ENCODE measurements at places on chromosomes 2 and 18.

DNA sequence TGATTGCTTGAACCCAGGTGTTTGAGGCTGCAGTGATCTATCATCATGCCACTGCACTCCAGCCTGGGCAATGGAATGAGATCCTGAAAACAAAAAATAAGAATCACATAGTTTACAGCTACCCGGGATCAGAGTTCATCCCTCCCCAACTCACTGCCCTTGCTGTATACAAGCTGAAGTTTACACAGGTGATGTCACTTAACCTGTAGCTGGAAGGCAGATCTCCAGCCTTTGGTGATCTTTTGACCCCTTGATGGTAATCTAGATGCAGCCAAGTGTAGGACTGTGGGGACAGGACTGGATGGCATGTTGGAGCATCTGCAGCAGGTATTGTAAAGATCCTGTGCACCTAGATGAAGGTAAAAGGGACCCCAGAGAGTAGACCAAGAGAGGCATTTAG, 66.7 kb upstream of the SLC14A2 start:
- no peak for DNase-seq

GRCh38 chr2:8544171-8544785, 137.6 kb upstream of the ID2 start:
- no peak for DNase-seq

DNA sequence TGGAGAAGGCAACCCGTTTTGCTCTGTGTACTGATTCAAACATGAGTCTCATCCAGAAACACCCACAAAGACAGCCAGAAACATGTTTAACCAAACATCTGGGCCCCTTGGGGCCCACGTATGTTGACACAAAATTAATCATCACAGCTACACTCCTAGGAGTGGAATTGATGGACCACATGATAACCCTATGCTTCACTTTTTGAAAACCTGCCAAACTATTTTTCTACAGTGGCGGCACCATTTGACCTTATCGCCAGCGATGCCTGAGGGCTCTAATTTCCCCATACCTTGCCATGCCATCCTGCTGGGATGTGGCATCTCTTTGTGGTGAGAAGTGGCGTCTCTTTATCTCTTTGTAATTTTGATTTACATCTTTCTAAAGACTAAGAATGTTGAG, 38.5 kb downstream of the PSMG2 start:
- DNase-seq, result no peak

DNA sequence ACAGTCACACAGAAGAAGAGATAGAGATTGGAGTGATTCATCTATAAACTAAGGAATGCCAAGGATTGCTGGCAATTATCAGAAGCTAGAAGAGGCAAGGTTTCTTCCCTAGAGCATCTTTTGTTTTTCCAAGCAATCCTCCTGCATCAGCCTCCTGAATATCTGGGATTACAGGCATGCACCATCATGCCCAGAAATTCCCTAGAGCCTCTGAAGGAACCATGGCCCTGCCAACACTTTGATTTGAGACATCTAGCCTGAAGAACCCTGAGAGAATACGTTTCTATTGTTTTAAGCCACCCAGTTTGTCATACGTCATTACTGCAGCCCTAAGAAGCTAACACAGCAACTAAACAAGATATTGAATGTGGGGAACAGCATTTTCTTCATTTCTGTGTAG, 525.0 kb downstream of the ERBB4 start:
- DNase-seq, result no peak

GRCh38 chr18:50397023-50397422, 22.2 kb downstream of the SKA1 start:
- no peak for DNase-seq

DNA sequence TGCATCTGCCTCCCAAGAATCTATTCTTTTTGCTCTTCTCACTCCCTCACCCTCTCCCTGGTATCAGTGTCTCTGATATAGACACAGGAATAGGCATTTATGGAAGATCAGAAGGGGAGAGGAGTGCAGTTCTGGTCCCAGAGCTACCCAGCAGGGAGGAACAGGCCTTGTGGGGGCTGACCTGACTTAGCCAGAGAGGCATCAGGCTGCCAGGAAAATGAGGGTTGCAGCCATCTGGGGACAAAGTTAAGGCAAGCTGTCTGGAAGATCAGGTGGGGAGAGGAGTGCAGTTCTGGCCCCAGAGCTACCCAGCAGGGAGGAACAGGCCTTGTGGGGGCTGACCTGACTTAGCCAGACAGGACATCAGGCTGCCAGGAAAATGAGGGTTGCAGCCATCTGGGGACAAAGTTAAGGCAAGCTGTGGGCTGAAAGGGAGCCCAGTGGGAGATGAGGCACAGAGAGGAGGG, 69.9 kb upstream of the HK2 start:
- no peak for DNase-seq

GRCh38 chr2:55019526-55020258, 30.6 kb downstream of the RTN4 start:
- no peak for DNase-seq

DNA sequence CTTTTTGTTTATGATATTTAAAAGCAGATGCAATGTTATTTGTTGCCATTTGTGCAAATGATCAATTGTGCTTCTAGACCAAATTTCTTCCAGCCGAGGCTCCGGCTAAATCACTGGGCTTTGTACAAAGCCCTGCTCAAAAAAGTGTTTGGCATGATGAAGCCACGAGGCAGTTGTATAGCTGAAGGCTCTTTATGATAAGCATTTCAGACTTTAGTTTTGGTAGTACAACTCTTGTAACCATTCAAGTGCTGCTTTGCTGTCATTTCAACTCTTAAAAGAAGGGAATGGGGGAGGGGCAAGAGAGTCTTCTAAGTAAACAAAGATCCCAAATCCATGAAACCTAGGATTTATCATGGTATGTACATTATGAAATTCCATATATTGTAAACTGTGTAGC, 3.3 kb upstream of the ZNF532 start:
- no peak for DNase-seq

DNA sequence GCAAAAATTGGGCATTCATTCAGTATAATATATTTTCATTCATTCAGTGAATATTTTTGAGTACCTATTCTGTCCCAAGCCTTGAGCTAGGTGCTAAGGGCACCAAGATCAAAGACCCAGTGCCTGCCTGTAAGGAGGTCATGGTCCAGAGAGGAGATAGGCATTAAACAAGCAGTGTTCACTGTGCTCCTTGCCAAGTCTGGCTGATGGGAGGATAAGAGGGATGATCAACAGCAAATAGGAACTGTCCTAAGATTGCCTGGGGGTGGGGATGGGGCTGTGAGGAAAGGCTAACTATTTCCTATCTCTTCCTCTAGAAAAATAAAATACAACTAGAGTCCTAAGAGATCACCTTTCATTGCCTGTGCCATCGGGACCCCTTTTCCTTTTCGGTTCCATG, 60.4 kb downstream of the SETBP1 start:
- no peak for DNase-seq

- no peak for DNase-seq
These were observed 119.2 kb downstream of the CACNB4 start for GRCh38 chr2:151979694-151980093.
